ENCODE measurements at places on chromosomes 16 and 17.

DNA sequence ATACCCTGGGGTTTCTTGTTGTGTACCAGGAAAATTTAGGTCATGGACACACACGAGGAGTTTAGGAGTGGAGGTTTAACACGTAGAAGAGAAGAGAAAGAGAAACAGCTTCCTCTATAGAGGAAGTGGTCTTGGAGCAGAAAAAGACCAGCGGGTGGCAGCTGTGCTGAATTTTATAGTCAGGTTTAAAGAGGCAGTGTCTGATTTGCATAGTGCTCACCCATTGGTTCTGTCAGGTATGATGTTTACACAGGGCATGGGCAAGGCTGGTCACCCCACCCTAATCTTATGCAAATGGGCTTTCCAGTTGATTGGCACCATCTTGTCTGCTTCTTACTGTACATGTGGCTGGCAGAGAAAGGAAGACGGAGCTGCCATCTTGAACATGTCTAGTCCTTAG lies 309.0 kb downstream of the CDH13 start:
- no peak for DNase-seq

GRCh38 chr16:3792472-3793012 lies 75.2 kb upstream of the TRAP1 start:
- DNase-seq: no peak

- no peak for DNase-seq
These were observed 21.6 kb upstream of the CACNG5 start for GRCh38 chr17:66813296-66813695.

- DNase-seq: no peak
These were observed 33.0 kb downstream of the GINS3 start for GRCh38 chr16:58425245-58425644.

GRCh38 chr17:81867991-81868673 lies 3.0 kb downstream of the ARHGDIA start:
- DNase-seq: no peak

GRCh38 chr17:68295086-68295485 lies 3.8 kb downstream of the ARSG start:
- no peak for DNase-seq

- DNase-seq: no peak
These were observed 3.5 kb downstream of the MEFV start for GRCh38 chr16:3252967-3253366.

GRCh38 chr17:76575570-76575969 lies 10.1 kb downstream of the ST6GALNAC2 start:
- DNase-seq: no peak

GRCh38 chr16:14172200-14172809 lies 101.2 kb downstream of the MRTFB start:
- DNase-seq: no peak

DNA sequence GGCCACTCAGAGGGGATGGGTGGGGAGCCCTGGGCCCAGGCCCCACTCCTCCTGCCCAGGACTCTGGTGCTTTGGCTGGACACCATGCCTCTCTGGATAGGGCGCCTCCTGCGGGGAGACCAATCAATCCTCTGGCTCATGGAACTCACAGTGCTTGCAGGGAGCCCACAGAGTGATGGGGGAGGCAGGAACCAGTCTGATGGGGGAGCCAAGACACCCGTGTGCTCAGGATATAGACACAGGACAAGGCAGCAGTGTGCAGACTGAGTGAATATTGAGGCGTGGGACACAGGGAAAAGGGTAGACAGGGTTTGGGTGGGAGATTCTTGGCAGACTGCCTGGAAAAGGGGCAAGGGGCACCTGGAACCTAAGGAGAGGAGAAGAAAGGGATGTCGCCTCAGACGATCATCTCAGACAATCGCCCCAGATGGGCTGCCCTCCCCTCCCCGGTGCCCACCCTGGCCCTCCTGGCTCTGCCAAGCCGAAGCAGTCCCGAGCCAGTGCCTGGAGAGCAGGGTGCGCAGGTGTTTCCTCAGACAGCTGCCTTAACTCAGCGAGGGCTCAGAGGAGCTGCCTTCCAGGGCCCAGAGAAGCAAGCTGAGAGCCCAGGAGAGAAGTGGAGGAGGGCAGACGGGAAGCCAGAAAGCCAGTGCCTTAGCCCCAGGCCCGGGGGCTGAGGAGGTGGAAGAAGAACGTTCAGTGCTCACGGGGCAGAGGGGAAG lies 37.4 kb upstream of the DLX4 start:
- no peak for DNase-seq

- no peak for DNase-seq
These were observed at the start of gene COL1A1 for GRCh38 chr17:50201276-50201854. Gene COL1A1 (minus strand): TSS chr17:50201631. CDS start chr17:50201513, 118 bp downstream.

GRCh38 chr17:81376946-81377714 lies 18.1 kb upstream of the BAHCC1 start:
- DNase-seq: no peak

- DNase-seq: no peak
These were observed 34.1 kb upstream of the ABCA6 start for GRCh38 chr17:69175625-69176456.

- DNase-seq: no peak
These were observed 2.4 kb downstream of the RAP1GAP2 start for GRCh38 chr17:2798678-2799077.

GRCh38 chr17:42129109-42129837 lies 6.7 kb downstream of the HSPB9 start:
- DNase-seq: no peak

DNA sequence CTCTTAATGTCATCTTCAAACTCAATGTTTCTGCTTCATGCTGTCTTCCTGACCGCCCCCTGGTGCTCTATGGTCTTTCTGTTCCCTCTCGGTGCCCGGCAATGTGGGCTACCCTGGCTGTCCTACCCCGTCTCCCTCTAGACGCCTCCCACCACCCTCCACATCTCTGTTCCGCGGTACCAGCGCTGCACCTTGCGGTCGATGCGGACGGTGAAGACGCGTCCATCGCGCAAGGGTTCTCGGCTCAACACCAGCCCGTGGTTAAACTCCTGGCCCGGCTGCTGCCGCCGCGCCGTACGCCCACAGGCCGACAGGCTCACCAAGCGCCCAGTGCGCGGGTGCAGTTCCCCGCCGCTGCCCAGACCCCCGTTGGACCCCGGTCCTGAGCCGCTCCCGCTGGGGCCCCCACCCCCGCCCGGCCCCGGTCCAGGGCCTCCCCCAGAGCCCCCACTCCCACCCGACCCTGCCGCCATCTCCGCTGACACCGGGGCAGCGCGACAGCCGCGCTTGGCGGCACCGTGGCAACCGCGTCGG lies at the start of gene NEURL4:
Gene NEURL4 (minus strand): TSS at position 496 of the 534 bp plus-strand sequence. CDS start 23 bp downstream, at position 473.
- no peak for DNase-seq

DNA sequence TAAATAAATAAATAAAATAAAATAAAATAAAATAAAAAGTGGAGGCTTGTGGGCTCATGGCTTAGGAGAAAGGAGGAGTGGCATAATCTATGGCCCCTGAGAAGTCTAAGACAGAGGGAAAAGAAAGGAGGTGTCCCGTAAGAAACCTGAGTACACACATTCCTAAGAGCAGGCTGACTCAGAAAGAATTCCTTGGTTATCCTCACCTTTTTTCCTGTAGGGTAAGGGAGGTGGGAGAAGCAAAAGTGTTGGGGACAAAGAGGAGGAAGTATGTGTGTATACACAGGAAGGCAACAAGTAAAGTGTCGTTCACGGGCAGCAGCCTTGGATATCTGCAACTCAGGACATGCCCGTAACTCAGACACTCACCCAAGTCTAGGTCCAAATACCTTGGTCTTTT lies 29.3 kb downstream of the MARF1 start:
- no peak for DNase-seq

GRCh38 chr17:51745993-51746392 lies 412.5 kb downstream of the CA10 start:
- no peak for DNase-seq

GRCh38 chr17:40978575-40979151 lies 5.5 kb downstream of the KRT40 start:
- no peak for DNase-seq

DNA sequence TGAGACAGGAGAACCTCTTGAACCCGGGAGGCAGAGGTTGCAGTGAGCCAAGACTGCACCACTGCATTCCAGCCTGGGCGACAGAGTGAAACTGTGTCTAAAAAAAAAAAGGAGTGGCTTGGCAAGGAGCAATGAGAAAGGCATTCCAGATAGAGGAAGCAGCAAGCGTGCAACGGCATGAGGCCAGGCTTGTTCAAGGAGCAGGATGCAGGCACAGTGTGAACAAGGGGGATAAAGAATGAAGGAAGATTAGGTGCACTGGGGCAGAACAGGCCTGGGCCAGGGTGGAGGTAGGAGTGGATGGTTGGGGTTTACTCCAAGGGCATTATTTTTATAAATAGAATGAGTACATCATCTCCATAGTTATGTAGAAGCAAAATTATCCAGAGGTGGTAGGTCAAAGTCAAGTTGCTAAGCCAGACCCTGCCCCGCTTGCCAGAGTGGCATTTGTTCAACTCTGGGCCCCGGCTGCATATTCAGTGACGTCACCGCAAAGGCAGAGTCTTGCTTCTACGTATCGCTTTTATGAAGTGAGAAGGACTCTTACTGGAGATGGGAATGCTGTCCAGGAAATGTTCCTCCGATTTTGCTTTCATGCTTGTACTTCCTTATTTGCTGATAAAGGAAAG lies 100.2 kb downstream of the KATNIP start:
- DNase-seq: no peak

GRCh38 chr17:28828294-28829040 lies 14.1 kb downstream of the FAM222B start:
- no peak for DNase-seq

GRCh38 chr17:80229011-80229410 lies 8.8 kb downstream of the SLC26A11 start:
- DNase-seq: no peak

GRCh38 chr17:31323551-31323950 lies 2.1 kb upstream of the EVI2A start:
- no peak for DNase-seq

DNA sequence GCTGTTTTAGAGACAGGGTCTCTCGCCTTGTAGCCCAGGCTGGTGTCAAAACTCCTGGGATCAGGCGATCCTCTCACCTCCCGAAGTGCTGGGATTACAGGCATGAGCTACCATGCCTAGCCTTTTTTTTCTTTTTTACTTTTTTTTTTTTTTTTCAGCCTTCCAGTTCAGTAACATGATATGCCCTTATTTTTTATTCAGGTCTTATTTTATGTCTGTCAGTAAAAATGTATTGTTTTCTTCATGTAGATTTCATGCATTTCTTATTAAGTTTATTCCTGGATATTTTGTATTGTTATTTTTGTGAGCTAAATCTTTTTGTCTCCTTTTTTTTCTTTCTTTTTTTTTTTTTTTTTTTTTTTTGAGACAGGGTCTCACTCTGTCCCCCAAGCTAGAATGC lies 2.7 kb upstream of the FOXN1 start:
- no peak for DNase-seq

DNA sequence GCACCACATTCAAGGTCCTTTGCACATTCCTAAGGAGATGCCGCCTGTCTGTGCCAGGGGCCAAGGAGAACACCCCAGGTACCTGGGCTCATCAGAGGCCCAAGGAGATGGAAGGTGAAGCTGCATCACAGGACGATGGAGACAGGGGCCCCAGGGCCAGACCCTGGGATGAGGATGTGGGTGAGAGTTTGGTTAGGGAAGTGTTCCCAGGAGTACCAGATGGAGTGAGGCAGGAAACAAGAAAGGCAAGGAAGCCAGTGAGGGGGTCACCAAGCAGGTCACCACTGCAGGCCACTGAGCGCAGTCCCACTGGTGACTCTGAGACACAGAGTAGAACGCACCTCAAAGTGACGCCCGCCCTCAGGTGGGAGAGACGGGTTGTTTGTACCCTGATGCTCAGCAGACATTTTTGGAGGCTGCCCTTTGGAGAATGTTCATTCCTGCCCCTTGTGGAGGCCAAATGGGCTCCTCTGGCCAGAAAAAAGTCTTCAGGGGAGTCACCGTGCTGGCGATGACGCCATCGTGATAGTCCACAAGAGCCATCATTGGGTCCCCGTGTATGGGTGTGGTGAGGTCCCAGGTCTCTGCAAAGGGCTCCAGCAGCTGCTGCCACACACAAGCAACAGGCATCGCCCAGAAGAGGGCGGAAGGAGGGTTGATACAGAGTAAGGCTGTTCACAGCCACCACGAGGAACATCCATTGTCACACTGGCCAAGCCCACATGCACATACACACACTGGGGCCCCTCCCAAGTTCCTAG lies 57.5 kb downstream of the BEAN1 start:
- DNase-seq: no peak

DNA sequence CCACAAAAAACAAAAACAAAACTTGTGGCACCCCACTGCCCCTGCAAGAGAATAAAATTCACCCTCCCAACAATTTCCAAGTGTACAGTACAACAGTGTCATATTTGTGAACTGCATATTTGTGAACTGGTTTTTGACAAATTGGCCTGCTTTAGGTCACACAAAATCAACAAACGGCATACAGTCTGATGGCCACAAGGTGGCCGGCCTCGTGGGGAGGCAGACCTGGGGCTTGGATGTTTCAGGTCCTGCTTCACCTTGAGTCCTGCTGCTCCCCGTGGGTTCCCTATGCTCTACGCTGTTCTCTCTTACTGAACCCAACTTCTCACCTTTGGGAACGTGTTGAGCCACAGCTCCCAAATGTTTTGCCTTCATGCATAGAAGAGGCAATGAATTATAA lies 102.2 kb downstream of the CDK5R1 start:
- DNase-seq: no peak

DNA sequence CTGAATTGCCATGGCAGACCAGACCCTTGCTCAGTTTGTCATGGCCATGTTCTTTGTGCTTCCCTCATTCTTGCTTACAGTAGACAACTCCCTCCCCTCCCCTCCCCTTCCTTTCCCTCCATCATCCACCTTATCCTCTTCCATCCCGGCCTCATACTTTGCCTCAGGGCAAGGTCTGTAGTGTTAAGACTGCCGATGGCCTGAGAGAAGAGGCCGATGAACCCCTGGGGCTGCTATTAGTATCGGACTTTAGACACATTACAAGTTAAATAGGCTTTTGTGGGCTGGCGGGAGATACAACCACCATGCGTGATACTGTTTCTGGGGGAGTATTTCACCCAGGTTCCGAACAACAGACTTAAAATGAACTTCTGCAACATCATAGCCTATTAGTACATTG lies 364.5 kb upstream of the ZFHX3 start:
- DNase-seq: no peak

GRCh38 chr16:89956505-89957215 lies 8.1 kb downstream of the DEF8 start:
- DNase-seq: no peak
